ENCODE measurements at places on chromosomes 16 and 17.

DNA sequence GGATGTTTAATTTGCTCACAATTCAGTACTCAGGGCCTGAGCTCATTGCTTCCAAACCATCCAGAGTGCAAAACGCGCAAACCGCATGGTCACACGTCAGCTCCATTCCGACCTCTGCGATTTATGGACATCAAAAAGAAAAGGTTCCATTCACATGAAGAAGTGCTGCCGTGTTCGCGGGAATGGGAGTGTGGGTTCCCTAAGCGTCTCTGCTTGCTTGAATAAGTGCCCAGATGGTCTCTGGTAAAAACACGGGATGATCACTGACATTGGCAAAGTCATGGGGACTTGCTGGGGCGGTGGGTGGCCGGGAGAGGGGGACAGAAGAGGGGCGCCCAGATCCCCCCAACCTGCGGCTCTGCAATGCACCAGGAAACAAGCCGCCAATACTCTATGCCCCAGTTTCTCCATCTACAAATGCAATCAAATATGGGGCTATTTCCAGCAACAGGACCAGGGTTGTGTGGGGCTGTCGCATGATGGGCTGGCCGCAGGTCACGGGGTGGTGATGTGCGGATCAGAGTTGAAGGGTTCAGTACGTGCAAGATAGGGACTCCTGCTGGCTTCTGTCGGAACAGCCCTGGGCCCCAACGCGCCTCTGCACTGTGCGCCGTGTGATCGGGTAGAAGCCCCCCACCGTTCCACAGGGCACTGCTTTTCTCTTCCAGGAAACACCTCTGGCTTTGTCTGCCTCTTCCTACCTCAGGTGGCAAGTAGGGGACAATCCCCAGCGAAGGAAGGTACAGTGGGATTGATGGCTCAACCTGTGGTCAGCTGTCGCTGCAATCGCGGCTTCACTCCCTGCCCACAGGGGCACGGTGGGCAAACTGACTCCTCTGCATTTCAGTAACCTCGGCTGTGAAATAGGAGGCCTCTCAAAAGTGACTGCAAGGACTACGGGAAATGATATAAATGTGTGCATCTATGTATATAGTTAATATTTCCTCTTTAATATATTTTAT lies 11.2 kb downstream of the FOXF1 start:
- DNase-seq = no peak

DNA sequence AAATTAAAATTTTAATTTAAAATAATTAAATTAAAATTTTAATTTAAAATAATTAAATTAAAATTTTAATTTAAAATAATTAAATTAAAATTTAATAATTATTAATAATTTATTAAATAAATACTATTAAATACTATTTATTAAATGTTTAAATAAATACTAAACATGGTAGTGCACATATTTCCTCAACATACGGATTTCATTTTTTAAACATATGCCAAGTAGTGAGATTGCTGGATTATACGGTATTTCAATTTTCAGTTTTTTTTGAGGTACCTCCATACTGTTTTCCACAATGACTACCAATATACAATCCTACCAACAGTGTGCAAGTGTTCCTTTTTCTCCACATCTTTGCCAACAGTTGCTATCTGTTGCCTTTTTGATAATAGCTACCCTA lies 852.9 kb upstream of the CDH8 start:
- no peak for DNase-seq

DNA sequence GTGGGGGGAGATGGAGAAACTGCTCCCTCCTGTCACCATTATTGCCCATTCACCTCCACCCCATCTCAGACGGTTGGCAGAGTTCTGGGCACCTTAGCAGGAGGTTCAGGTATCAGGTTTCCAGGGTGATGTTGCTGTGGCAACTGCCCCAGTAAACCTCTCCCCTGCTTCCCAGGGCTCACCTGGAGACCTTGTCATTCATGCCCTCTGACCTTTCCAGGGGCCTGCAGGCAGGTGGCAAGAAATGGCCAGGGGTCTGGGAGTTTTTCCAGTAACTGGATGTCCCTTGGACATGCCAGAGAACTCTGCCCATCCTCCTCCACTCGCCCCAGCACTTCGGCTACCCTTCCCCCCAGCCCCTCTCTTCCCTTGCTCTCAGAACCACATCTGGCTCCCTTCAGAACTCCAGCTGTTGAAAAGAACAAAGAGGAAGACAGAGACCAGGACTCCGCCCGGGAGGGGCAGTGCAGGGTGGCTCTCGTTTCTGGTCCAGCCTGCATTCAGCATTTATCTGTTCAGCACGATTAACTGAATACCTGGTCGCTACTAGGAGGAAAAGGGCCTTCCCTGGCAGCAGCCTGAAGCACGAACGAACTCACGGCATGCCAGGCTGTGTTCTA lies 8.5 kb downstream of the MLLT6 start:
- DNase-seq = no peak

DNA sequence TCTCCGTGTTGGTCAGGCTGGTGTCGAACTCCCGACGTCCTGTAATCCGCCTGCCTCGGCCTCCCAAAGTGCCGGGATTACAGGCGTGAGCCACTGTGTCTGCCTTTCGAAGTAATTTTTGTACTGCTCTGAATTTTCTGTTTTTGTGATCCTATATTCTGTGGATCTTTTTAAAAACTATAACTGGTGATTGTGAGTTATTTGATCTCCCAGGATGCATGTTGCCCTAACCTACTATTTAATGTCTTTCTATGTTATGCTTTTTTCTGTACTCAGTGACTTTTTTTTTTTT lies 2.5 kb downstream of the RSPRY1 start:
- DNase-seq = no peak

DNA sequence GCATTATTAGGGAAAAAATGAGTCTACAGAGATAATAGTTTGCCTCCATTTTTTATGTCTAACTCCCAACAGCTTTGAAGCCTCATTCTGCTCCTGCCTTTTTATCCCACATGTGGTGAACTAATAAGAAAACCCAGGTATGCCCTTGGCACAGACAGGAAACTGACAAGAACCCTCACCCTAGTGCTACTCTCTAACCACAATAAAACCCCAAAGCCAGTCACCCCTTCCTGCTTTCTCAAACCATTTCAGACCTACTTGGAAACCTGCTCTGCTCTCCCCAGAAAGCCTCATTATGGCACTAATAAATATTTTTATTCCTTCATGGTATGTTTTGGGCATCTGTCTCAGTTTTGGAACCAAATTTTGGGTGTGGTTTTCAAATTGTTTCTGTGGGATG lies 3.9 kb upstream of the MARVELD3 start:
- DNase-seq = no peak

DNA sequence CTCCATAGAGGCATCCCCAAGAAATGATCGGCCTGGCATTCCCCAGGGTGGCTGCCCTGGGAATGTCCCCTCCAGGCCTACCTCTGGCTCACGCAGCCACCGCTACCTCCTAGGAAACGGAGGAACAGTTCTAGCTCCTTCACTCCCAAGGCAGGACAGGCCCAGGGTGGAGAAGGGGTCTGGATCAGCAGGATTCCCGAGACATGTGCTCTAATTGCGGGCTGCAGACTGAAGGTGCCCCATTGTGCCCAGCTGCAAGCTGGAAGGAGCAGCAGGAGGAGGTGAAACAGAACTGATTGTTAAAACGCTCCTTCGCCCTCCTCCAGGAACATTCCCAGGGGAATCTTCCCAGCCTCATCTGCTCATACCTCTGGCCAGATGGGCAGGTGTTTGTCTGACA lies 40.8 kb downstream of the SCNN1G start:
- no peak for DNase-seq

- peak; percentile 46 for DNase-seq
Observed at GRCh38 chr17:72984145-72984925, 108.2 kb downstream of the SLC39A11 start.

DNA sequence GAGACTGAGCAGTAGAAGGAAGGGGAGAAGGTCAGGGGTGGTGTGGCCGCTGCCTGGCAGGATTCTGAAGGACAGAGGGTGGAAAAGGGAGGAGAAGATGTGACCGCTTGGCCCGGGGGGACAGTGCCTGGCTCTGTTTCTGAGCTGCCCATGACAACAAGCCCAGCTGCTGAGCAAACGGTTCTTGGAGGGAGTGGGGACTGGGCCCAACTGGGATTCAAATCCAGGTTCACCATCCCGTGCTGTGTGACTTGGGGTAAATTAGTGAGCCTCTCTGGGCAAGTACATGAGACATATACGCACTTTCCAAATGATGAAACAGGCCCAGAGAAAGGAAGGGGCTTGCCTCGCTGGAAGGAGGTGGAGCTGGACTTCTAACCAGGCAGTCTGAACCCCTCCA lies 23.3 kb downstream of the SEC14L5 start:
- DNase-seq = no peak

DNA sequence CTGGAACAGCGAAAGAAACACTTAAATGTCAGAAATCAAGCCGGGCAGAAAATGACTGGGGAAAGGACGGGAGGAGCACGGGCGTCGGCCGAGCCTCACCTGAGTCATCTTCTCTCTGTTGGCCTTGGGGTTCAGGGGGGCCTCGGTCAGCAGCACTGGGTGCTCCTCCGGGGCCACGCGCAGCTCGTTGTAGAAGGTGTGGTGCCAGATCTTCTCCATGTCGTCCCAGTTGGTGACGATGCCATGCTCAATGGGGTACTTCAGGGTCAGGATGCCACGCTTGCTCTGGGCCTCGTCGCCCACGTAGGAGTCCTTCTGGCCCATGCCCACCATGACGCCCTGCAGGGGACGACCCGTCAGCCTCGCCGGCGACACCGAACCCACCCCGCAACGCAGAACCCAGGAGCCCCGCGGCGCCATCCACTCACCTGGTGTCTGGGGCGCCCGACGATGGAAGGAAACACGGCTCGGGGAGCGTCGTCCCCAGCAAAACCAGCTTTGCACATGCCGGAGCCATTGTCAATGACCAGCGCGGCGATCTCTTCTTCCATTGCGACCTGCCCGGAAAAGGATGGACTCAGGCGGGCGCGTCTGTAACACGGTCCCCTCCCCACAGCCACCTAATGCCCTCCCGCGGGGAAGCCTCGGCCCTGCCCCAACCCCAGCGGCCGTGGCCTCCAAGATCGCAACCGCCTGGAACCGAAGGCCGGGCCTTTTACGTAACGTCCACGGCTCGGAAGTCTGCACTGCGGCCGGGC lies 616 bp downstream of the ACTG1 start:
- DNase-seq = no peak

DNA sequence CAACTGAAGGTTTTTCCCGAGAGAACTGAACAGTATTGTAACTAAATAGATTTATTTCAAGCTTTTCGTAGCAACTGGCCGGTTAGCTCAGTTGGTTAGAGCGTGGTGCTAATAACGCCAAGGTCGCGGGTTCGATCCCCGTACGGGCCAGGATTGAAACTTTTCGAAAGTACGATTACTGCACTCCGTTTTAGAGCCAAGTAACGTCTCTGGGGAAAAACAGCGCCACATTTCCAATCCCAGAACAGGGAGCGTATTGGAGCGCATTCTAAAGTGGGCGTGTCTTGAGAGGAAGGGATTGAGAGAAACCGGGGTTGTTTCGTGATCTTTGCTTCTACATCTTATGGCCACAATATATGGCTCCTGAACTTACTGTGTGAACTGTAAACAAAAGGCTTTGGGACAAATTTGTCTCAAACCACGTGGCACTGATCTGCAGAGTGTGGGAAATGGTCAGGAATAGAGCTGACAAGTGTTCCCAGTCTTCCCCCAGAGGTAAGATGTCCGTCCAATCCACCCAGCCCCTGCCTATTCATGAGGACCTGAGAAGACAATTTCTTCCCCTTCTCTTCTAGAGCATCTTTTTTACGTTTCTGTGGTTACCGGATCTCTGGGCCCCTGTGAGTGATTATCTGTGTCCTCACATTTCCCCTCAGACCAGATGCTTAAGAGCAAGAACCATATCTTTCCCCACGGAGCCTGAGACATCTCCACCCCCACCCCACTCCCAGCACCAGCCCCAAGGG lies 2.3 kb downstream of the BORCS6 start:
- peak; percentile 99 for DNase-seq

- no peak for DNase-seq
Observed at GRCh38 chr16:10280262-10281170, 98.3 kb upstream of the GRIN2A start.

DNA sequence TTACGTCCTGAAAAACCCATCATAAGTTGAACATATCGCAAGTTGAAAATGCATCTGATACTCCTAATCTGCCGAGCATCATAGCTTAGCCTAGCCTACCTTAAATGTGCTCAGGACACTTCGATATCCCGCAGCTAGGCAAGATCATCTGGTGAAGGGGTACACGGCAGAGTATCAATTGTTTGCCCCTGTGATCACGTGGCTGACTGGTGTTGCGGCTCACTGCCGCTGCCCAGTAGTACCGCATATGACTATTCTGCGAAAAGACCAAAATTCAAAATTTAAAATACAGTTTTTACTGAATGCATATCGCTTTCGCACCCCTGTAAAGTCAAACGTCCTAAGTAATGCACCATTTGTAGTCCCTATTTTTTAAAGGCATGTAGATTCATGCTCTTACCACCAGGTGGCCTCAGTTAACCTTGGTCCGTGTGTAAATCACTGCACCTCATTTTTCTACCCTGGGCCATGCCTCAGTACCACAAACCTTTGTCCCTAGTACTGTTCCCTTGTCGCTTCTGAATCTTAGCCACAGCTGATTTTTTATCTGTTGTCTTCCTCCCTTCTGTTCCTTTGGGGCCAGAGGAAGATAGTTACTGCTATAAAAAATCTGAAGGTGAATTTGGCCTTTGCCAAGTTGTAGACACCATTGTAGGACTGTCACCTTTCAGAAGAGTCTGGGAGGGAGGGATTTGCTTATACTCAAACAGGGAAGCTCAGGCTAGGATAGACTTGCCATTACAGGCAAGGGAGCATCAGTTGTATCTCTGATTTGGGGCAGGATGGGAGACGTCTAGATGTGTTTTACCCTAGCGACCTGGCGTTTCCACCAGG lies 34.4 kb downstream of the WWP2 start:
- DNase-seq = peak; percentile 38

- no peak for DNase-seq
Observed at GRCh38 chr16:85733155-85733838, 17.6 kb downstream of the C16orf74 start.

Data from amniotic stem cell (primary cell).